ENCODE measurements at places on chromosomes 2 and 18.

DNA sequence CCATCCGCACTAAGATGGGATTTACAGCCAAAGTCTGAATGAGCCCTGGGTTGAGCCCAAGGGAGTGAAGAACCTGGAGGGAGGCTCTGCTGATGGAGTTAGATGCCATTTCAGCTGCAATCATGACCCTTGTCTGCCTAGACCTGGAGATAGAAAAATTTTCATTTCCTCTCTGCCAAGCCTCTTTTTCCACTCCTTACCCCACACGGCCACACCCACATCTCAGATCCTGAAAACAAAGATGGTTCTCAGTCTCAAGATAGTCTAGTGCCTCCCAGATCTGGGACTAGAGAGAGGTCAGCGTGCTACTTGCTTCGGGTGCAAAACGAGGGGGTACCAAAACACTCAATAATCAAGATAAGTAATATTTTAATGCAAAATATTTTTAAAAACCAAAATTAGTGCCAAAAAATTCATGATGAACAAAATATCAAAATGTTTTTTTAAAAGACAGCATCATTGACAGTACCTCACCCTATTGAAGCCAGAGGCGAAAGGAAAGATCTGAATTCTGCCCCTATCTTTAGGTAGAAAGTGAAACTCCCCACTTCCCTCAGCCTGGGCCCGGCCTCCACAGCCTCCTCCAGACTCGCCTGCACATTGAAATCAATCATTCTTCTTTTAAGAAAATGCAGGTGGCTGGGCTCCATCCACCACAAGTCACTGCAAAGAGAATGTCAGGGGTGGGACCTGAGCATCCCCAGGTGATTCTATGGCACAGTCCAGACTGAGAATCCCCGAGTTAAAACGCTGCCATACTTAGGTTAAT, 57.8 kb upstream of the GPR45 start:
- no peak for DNase-seq

- no peak for DNase-seq
These were observed 400.0 kb upstream of the CDH2 start for GRCh38 chr18:28576941-28577340.

- DNase-seq: no peak
These were observed 374.3 kb downstream of the SLC4A3 start for GRCh38 chr2:220001751-220002150.

GRCh38 chr2:6999211-6999877, 82.1 kb downstream of the RNF144A start:
- no peak for DNase-seq

DNA sequence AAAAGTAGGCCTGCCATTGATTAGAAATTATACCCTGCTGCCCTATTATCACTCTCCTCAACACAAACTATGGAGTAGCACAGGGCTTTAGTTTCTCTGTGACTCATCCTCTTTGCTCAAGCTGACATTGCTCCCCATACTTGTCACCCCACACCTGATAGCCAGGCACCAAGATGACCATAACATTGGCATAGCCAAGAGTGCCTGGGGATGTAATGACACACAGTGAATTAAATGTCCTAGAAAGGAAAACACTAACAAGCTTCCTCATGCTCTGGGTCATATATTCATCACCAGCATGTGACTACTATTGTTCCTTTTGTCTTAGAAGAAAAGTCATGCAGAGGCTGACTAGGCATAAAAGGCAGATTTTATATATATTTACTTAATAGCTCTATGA, 137.8 kb upstream of the RND3 start:
- DNase-seq: no peak

GRCh38 chr18:45837283-45838070, 12.0 kb downstream of the SIGLEC15 start:
- DNase-seq: peak; percentile 30

Data from activated naive CD4-positive, alpha-beta T cell treated with Interleukin-2 at 50 U/mL for 16 hours (primary cell).